ENCODE measurements at places on chromosomes 3 and 15. TPM values are rescaled to one million over a fixed set of nuclear protein-coding genes. Genes with fewer than 3 reads are reported as not detected.

- H3K27ac ChIP-seq: no peak overlapping the region
- no peak for DNase-seq
- H3K36me3 ChIP-seq: no peaks in the 10 kb centered on the region
- no peaks in the 10 kb centered on the region for H3K27me3 ChIP-seq
- no peak overlapping the region for H3K4me3 ChIP-seq
Observed at GRCh38 chr3:197809356-197810020, 18.4 kb downstream of the LRCH3 start.

The PDZRN3 gene
- 13.6 TPM for total RNA-seq

DNA sequence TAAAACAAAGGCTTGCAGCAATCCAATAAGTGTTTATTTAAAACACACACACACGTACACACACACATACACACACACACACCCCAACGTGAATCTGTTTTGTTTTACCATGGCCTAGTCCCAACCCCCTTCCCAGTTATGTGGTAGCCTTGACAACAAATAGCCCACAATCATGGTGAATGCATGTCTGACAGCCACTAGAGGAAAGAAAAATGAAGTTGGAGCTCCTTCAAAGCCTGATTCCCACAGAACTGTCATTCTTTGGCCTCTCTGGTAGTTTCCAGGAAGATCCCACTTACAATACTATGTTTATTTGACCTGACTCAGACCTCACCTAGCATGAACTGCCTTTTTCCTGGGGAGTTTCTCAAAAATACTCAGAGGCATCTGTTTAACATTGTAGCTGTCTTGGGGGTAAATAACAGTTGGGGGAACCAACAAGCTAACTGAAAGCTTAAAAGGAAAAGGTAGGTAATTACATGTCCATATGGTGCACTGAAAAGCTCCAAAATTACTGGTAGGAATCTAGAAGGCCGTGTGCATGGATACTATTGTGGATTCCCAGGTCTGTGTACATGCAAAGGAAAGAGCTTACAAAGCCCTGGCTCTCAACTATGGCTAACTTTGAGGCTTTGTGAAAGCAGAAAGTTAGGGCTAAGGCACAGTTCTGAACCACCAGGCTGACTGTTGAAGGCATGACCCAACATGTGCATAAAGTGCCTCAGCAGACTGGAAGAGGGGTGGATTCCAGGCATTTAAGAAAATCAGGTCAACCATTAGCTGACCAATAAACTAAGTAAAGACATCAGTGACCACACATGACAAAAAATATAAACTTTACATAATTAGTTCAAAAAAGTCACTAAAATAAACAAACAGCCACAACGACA is 65.3 kb downstream of the FAIM start:
- DNase-seq: peak; percentile 27
- no peaks in the 10 kb centered on the region for H3K36me3 ChIP-seq
- H3K27ac ChIP-seq: no peak overlapping the region

- no peak overlapping the region for H3K27ac ChIP-seq
- no peaks in the 10 kb centered on the region for H3K27me3 ChIP-seq
- H3K4me1 ChIP-seq: no peaks in the 10 kb centered on the region
- DNase-seq: no peak
Observed at GRCh38 chr15:94015324-94015723, 216.0 kb upstream of the MCTP2 start.

- H3K36me3 ChIP-seq: no peaks in the 10 kb centered on the region
- DNase-seq: no peak
- H3K4me1 ChIP-seq: no peaks in the 10 kb centered on the region
- no peak overlapping the region for H3K4me3 ChIP-seq
- H3K27me3 ChIP-seq: no peaks in the 10 kb centered on the region
Observed at GRCh38 chr3:81579744-81580143, 181.7 kb downstream of the GBE1 start.

DNA sequence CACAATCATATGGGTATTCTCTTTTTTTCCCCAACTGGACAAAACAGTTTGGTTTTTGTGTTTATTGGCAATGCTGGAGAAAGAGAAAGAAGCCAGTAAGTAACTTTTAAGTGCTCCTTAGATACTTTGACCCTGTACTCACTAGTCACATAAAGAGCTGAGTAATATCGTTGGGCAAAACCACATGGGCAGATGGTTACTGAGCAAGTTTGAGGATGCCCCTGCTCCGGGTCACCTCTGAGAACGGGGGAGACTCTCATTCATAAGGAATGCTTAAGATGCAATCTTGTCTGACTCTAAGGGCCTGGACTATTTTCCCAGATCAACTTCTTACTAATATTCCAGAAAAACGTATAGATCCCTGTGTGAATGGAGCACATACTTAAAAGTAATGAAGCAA is 106.4 kb upstream of the SLC2A2 start:
- H3K36me3 ChIP-seq: no peaks in the 10 kb centered on the region
- no peak for DNase-seq
- H3K27me3 ChIP-seq: no peaks in the 10 kb centered on the region
- no peaks in the 10 kb centered on the region for H3K4me1 ChIP-seq

The HTR3E gene
- total RNA-seq: 0.52 TPM

DNA sequence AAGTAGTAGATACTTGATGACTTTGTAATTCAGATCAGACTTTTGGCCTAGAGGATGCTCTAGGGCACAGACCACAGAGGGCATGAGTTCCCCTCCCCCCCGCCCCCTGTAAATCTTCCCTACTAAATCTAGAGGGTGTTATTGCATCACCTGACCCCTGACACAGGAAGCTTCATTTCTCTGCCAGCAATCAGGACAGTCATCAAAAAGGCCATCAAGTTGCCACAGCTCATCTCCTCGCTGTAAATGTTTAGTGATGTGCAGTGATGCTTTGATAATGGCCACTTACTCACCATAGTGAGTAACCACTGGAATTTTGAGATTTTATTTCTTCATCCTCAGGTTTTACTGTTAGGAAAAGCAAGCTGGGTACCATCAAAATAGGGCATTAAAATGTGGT is 289.2 kb upstream of the CHRM5 start:
- no peaks in the 10 kb centered on the region for H3K36me3 ChIP-seq
- no peak overlapping the region for H3K27ac ChIP-seq
- no peak overlapping the region for H3K4me3 ChIP-seq
- H3K4me1 ChIP-seq: no peaks in the 10 kb centered on the region

DNA sequence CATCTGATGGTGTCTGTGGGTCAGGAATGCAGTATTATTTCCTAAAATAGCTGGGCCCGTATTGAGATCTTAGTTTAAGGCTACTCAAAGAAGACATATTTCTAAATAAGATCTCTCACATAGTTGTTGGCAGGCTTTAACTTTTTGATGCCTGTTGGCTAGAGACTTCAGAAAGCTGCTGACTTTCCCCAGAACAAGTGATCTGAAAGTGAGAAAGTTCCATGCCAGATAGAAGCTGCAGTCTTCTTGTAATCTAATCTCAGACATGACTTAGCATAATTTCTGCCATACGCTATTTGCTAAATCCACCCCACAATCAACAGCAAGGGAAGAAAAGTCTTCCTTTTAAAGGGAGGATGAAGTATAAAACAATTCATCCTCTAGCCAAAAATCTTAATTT is 867.1 kb downstream of the IGSF11 start:
- no peak overlapping the region for H3K4me3 ChIP-seq
- no peak overlapping the region for H3K27ac ChIP-seq
- DNase-seq: no peak

The UBAP1L gene
- total RNA-seq: 3.7 TPM

DNA sequence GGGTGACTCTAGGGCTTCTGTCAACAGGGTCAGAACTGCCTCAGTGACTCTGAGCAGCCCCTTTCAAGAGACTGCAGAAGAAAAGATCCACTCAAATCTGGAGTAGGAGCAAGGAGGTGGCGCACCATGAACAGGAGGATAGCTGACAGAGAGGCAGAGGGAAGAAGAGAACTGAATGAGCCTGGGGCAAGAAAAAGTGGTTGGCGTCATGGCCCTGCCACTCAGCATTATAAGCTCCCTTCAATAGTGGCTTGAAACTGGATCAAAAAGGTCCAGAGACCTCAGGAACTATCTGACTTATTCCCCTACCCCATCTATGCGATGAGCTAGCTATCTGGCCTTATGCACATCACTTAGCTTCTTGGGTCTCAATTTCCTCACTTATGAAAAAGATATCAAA is 66.6 kb downstream of the NCEH1 start:
- no peak for DNase-seq
- no peak overlapping the region for H3K27ac ChIP-seq
- H3K36me3 ChIP-seq: no peaks in the 10 kb centered on the region
- H3K4me3 ChIP-seq: no peak overlapping the region
- H3K27me3 ChIP-seq: no peaks in the 10 kb centered on the region
- no peaks in the 10 kb centered on the region for H3K4me1 ChIP-seq

The TNNC1 gene
- 1.5 TPM for total RNA-seq

DNA sequence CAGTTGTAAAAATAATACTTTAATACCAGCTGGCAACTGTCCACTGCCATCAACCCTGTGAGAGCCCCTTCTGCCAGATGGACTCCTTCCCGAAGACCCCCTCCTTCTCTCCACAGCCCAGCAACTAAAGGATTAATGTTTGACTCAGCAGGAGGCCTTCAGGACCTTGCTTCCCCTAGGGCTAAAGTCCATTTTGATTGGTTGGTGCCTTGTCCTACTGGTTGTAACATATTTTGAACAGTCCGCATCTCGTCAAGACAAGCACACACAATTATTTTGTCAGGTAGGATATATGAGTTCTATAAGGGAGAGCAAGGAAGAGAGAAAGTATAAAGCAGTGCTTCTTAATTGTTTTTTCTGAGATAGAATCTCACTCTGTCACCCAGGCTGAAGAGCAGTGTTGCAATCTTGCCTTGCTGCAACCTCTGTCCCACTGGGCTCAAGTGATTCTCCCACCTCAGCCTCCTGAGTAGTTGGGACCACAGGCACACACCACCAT is 18.6 kb downstream of the ACOX2 start:
- H3K27ac ChIP-seq: no peak overlapping the region
- no peak for DNase-seq
- H3K4me1 ChIP-seq: no peaks in the 10 kb centered on the region
- no peaks in the 10 kb centered on the region for H3K36me3 ChIP-seq

DNA sequence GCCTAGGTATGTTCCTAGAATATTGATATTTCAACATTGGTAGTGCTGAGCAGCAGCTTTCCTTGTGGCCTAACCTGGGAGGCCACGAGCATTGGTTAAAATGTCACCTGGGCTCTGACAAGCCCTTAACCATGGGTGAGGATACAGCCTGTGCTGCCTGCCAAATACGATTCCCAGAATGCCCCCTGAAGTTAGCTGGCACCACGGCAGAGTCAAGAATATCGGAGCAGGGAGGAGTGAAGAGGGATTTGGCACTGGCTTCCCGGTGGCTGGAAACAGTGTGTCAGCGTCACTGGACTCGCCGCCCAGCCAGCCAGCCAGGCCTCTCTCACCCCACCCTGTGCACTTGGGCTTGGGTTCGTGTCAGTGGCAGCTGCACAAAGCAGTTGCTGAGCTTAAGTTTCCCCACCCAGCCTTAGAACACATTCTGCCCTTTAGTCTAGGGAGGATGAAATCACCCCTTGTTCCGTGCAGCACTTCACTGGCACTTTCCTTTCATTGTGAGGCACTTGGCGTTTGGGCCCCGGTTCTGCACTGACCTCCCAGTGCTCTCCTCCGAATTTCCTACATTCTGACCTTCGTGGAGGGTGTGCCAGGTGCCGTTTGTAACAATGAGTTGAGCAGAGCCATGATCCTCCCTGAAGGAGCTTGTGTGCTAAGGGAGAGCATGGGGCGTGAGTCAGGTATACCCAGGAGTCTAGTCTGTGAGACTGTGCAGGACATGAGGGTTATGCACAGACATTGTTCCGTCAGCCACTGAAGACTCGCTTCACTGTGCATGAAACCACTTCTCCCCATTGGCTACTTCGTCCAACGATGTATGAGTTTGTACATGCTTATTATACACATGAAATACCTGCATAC is 152.8 kb upstream of the BHLHE40 start:
- DNase-seq: peak; percentile 85
- peak overlapping the region; percentile 85 for H3K27ac ChIP-seq
- H3K36me3 ChIP-seq: no peaks in the 10 kb centered on the region
- peaks cover 28% of the 10 kb centered on the region for H3K4me1 ChIP-seq
- no peaks in the 10 kb centered on the region for H3K27me3 ChIP-seq

GRCh38 chr3:73624821-73625665 is at the start of gene PDZRN3:
TSS of gene PDZRN3 (minus strand) at chr3:73624941.
- H3K27me3 ChIP-seq: no peaks in the 10 kb centered on the region
- DNase-seq: peak; percentile 84
- H3K4me3 ChIP-seq: peak within 1 kb of the TSS; percentile 44
- no peaks in the 10 kb centered on the region for H3K36me3 ChIP-seq
- H3K27ac ChIP-seq: peak within 1 kb of the TSS; percentile 56

DNA sequence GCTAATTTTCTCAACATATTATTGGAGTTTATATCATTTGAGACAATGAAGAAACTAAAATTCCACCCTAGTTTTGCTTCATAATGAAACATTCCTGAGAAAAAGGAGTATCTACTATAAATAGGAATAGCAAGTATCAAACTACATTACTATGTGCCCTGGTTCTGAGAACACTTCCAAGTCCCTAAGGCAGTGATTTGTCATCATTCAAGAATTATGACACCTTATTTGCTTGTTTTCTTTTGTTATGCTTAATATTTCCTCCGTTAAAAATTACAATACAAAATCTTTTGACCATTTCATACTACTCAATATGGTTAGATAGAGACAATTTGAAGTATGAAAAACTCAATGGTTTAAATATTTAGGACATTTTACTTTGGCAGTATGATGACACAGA is 707.8 kb upstream of the GOLIM4 start:
- H3K27ac ChIP-seq: no peak overlapping the region
- H3K27me3 ChIP-seq: no peaks in the 10 kb centered on the region
- no peak overlapping the region for H3K4me3 ChIP-seq
- DNase-seq: no peak

GRCh38 chr3:74214286-74214685 is 400.2 kb downstream of the CNTN3 start:
- H3K27ac ChIP-seq: no peak overlapping the region
- H3K36me3 ChIP-seq: no peaks in the 10 kb centered on the region
- no peak for DNase-seq
- H3K4me1 ChIP-seq: no peaks in the 10 kb centered on the region

GRCh38 chr15:75455982-75456531 is 4.6 kb upstream of the SIN3A start:
- peak overlapping the region; percentile 95 for H3K27ac ChIP-seq
- H3K27me3 ChIP-seq: no peaks in the 10 kb centered on the region
- peak overlapping the region; percentile 87 for H3K4me3 ChIP-seq
- H3K36me3 ChIP-seq: no peaks in the 10 kb centered on the region
